Stimulated activated CD4-positive, alpha-beta T cell treated with anti-CD3 and anti-CD28 coated beads, Interleukin-12 subunit alpha, Interleukin-12 subunit beta, amount 100 ng/mL, for 48 hours (primary cell): ENCODE measurements at places on chromosomes 7 and 10.

DNA sequence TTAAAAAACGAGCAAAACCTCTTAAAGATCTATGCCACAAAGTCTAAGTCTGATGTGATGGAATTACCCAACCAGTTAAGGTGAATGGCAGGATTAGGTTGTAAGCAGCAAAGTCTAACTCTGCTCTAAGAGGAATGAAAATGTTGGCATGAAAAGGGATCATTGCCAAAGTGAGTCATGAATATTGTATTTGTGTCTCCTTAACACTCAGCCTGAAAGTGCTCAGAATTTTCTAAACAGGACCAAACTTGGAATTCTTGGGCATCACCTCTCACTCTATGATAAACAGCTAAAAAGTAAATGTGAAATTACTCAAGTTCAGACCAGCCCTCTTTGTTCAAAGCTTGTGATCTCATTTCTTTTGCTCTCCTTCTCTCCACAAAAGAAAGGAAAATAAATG is 27.0 kb downstream of the PPP1R3A start:
- no peak for DNase-seq

DNA sequence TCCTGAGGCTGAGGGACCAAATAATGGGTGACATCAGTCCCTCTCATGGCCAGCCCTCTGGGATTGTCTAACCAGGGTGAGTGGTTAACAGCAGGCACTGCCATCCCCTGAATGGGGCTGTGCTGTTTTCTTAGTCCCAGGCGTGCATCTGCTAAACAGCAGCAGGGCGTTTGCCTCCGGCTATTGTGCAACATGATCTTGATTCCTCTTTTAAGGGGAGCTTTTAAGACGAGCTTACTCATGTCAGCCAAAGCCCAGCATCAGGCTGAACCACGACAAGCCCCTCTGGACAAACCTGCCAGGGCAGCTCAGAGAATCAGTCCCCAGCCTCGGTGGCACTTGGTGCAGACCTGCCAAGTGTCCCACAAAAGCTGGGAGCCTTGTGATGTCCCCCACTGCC is 16.2 kb upstream of the IGFBP3 start:
- DNase-seq = no peak

GRCh38 chr7:28203508-28204240 is 23.1 kb upstream of the JAZF1 start:
- no peak for DNase-seq

- no peak for DNase-seq
Measured at GRCh38 chr7:44473295-44473694, 17.2 kb downstream of the NUDCD3 start.

DNA sequence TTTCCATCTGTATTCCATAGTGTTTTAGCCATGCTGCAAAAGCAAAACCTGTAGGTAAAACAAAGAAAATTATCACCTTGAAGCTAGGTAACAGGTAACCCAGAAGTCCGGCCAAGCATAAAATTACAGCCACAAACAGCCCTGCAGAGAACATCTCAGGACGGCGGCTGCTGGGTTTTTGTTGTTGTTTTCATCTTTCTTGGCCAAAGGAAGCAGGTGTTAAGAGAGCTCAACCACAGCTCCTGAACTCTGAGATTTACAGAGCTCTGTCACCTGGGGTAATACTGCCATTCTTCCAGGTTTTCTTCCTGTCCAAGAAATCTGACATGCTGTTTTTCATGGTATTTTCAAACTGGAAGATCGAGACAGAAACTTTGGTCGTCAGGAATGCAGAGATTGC is 847 bp upstream of the SCIN start:
- no peak for DNase-seq

GRCh38 chr7:28939367-28939766 is 18.8 kb downstream of the TRIL start:
- DNase-seq = no peak

GRCh38 chr7:16668049-16668858 is 22.3 kb downstream of the BZW2 start:
- DNase-seq = no peak
